ENCODE measurements at places on chromosomes 1 and 21.

- DNase-seq: no peak
Measured at GRCh38 chr1:212396638-212397037, 18.0 kb downstream of the PACC1 start.

GRCh38 chr1:33281554-33282303, 25.4 kb downstream of the ZNF362 start:
- no peak for DNase-seq

DNA sequence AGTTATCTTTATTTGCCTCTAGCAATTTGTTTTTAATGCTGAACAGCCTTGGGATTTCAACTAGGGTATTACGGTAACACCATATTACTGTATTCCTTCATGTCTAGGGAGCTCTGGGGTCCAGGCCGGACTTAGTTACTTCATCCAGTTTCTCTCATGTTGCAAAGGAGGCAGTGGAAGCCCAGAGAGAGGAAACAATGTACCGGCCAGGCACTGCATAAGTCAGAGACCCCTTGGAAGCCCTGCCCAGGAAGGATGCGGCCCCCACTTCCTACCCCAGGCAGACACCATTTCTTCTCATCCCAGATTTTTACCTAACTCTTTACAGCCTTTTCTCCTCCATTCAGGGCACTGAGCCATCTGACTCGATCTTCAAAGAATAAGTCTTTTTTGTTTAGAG, 32.5 kb downstream of the TRABD2B start:
- no peak for DNase-seq

DNA sequence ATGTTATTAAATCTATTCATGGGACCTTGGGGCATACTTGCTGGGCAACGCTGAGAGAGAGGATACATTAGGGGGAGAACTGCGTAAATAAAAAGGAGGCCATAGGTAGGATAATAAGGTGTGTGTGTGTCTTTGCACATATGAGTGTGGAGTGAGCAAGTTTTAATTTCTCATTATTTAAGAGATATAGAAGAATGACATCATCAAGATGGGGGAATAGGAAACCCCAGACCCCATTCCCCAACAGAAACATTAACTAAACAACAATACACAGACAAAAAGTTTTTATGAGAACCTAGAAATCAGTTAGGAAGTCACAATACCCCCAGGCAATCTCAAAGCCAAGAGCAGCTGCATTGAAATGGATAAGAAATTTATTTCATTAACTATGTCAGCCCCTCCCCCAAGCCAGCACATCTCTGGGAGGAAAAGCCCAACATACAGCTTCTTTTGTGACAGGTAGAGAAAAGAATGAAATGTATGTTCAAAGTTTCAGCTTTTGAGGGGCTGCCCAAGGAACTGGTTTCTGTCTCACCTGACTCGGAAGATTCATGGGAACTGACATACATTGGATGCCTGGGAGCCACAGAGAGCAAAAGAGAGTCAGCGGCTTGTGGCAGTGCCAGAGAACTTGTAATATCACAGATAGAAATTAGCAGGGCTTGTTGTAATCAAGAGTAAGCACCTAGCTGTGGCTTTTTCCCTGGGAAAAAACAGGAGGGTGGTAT, 234.3 kb upstream of the NFIA start:
- no peak for DNase-seq

- peak; percentile 43 for DNase-seq
Measured at GRCh38 chr1:168112673-168113305, 23.9 kb downstream of the GPR161 start.

DNA sequence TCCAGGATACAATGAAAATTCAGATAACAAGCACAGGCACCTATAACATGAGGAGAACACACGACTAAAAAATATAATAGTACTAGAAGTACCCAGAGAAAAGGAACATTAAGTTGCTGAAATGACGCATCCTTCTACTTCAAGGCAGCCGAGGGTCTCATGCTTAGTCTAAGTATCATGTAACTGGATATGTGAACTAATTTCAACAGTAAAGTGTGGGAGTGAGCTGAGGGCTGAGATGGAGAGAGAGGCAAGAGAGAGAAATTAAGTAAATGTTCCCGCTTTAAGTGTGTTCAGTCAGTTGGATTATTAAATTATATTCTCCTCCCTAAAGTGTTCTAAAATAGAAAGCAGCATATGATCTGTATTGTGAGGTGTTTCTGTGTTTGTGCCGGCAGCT, 152.2 kb upstream of the KRTAP19-8 start:
- no peak for DNase-seq

GRCh38 chr1:240538776-240539430, 73.1 kb downstream of the GREM2 start:
- no peak for DNase-seq

GRCh38 chr1:119688810-119689209, 22.9 kb upstream of the PHGDH start:
- no peak for DNase-seq

DNA sequence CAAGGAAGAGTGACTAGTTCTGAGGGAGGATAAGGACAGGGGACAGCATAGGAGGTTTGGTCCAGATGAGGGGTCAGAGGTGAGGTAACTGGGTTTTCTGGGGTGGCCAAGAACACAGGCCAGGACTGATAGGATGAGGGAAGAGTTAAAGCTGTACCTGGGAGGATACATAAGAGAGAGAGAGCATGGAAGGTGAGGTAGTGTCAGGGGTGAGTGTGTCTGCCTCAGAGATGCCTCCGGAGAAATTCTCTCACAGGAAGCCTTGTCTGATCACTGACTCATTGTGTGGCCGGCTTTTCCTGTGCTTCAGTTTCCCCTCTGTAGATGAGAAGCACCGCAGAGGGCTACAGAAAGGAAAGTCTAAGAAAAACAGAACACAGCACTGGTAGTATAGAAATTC, 40.2 kb downstream of the FASLG start:
- no peak for DNase-seq

DNA sequence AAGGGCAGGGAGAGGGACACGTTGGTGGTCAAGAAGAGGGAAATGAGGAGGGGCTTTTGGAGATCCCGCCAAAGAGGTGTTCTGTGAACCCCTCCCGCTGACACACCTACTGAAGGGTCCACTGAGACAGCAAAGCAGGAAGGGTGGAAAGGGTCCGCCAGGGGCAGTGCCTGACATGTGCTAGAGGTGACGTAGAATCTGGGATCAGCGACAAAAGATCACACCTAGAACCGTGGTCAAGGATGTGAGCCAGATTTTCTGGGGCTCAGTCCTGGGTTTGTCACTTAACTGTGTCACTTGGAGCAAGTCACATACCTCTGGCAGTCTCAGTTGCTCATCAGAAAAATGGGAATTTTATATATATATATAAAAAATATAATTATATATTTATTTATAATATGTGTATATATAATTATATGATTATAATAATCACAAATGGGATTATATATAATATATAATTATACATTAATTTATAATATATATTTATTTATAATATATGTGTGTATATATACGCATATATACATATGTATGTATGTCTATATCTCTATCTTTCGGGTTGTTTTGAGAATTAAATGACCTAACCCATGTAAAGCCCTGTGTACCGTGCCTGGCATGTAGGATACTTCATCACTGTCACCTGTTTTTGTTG, 35.0 kb upstream of the ATP5PO start:
- DNase-seq: no peak

- DNase-seq: no peak
Measured at GRCh38 chr1:22782406-22782805, 71.8 kb downstream of the EPHB2 start.

DNA sequence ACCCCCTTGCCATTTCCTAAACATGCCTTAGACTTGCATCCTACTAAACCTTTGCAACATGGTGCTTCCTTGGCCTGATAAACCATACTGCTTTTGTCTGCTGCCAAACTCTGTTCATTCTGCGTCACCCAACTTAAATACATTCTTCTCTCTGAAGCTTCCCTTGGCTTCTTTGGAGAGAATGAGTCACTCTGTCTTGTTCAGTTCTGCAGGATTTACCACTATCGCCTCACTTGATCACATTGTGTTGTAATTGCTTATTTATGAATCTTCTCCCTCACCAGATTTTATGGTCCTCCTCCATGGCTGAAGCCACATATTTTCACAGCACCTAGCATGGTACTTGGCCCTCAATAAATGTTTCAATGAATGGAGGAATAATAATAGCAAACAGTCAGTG, 21.7 kb upstream of the TUT4 start:
- DNase-seq: no peak

DNA sequence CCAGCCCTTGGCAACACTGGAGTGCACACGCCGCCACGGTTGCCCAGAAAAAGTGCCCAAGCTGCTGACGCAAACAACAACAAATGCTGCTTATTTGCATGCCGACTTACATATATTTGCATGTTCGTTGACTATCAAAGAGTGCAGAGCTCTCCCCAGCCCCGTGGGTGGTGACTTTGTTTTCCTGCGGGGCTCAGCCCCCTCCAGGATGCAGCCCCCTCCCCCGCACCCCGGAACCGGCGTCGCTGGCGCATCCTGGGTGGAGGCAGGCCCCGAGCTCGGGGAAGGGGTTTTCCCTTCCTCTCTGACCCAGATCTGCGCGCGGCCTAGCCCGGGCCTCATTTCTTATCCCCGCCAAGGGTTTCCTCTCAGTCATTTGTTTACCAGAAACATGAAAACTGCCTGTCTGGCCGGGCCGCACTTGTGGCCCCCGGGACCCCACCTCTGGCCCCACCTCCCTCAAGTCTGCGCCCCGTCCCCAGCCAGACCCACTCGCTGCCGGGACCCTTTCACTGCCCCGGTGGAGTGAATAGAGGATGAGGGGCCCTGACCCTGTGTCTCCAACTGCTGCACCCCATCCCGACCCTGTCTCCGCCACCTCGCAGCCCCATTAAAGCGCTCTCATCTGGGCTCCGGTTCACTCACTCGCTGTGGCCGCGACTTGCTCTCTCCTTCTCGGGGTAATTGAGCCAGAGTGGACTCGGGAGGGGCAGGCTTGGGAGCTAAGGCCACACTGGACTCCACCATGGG, 5.5 kb downstream of the TNFRSF25 start:
- no peak for DNase-seq

GRCh38 chr1:68359045-68359444, 90.7 kb downstream of the RPE65 start:
- DNase-seq: no peak

- no peak for DNase-seq
Measured at GRCh38 chr1:65339866-65340468, 30.6 kb downstream of the DNAJC6 start.

DNA sequence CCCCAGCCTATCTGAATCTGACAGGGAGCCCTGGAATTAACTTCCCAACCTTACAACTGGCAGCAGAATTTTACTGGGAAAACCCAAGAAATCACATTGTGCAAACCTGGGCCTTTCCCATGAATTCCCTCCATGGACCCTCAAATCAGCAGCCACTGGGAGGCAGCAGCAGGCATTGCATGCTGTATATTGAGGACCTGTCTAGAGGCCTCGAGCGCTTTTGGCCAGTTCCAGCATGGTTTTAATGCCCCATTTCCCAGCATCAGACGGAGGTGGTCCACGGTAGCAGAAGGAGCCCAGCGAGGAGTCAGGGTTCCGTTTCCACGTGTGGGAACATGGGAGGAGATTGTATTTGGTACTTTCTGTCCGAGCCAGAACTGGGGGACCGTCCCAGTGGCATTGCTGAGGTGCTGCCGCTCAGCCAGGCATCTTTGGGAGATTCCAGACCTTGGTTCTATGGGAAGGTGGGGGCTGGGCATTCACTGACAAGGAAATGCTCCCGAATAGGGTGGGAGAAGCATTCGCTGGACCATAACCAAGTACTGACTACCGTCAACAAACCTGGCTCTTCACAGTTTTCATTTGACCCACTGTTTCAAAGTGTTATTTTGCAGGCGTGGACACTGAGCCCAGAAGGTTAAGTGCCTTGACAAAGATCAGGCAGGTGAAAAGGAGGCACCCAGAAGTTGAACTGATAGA, 15.9 kb downstream of the BMP8A start:
- DNase-seq: peak; percentile 99

- DNase-seq: no peak
Measured at GRCh38 chr1:47675721-47676120, 237.9 kb downstream of the FOXD2 start.

DNA sequence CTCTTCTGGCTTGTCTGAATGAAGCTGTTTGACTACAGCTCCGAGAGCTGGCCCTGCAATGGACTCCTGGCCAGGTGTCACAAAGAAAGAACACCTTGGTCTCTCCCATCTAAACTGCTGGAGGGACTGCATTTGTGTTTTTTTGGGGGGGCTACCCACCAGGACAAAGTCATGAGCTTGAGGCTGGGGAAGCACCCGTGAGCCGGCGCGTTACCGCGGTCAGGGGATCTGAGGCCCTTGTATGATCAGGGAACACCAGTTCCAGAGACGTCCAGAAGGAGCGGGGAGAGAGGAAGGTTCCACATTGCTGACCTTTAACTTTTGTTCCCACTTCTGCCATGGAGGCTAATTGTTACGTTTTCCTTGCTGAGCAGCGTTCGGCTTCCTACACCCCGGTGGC, 84.5 kb upstream of the C1orf174 start:
- no peak for DNase-seq

DNA sequence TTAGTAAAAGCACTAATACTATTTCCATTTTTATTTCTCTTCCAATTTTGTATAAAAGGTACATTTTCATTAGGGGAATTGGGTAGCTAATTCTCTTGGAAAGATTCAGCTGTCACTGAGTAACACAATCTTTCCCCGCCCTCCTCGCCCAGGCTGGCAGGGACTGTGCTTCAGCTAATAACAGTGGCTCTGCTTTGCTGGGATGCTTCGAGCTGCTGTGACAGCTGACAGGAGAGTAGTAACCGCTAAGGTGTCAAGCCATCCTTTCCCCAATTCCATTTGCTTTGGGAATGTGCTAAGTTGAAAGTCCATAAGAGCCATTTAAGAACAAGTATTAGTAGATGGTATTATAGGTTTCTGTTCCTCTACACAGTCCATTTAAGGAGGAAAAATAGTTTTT, 106.7 kb upstream of the NRIP1 start:
- DNase-seq: no peak

- no peak for DNase-seq
Measured at GRCh38 chr1:159239551-159240220, 35.0 kb downstream of the ACKR1 start.

DNA sequence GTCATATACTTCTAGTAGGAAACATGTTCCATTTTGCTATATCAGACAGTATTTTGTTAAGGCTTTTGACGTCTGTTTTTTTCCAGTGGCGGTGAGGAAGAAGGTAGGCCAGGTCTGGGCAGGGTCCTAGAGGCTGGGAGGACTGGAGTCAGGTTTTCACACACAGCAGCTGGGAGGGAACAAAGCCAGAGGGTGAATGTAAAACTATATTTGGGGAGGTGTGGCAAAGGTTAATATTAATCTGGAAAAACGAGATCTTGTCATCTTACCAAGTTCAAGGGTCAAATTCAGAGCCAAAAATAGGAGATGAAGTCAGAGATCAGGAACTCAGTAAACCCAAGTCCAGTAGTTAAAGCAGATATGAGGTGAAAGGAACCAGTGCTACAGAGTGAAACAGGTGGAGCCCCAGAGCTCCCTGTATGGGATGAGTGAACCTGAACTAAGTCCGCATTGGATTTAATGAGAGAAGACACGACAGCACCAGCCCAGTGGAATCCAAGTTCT, 10.7 kb upstream of the OTUD7B start:
- DNase-seq: no peak

GRCh38 chr1:217275655-217276398, 355.1 kb downstream of the GPATCH2 start:
- no peak for DNase-seq

All from NCI-H1694 (cell line).